ENCODE measurements at places on chromosomes 3 and 15. TPM values are rescaled to one million over a fixed set of nuclear protein-coding genes. Genes with fewer than 3 reads are reported as not detected.

GRCh38 chr3:59213860-59214259, 164.0 kb upstream of the CFAP20DC start:
- no peak for DNase-seq

DNA sequence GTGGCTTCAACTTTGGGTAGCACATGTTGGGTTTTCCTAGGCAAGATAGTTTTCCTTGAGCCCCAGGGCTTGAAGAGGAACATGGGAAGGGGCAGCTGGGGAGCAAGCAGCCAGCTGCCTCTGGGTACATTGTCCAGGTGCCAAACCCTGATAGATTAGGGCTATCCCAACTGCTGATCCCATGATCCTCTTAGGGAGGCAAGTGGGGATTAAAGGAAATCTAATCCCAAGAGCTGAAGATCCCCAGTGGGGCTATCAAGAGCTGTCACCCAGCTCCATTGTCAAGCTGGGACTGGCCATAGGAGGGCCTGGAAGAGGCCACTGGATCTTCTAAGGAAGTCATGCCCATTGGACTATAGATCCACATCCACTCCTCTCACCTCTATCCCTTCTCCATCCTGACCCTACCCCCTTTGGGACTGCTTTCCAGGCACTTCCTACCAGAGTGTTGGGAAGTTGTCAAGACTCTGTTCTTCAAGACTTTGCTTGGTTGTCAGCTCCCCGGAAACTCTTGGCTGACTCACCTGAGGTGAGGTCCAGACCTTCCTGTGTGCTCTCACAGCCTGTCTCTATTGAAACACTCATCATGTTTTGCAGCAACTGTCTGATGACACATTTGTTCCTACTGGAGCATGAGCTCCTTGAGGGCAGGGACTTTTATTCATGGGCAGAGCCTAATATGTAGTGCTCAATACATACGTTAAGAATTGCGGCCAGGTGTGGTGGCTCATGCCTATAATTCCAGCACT, 5.9 kb downstream of the CAMK2N2 start:
- peak; percentile 60 for DNase-seq

- DNase-seq: no peak
Observed at GRCh38 chr3:154176036-154176435, 54.8 kb downstream of the ARHGEF26 start.

DNA sequence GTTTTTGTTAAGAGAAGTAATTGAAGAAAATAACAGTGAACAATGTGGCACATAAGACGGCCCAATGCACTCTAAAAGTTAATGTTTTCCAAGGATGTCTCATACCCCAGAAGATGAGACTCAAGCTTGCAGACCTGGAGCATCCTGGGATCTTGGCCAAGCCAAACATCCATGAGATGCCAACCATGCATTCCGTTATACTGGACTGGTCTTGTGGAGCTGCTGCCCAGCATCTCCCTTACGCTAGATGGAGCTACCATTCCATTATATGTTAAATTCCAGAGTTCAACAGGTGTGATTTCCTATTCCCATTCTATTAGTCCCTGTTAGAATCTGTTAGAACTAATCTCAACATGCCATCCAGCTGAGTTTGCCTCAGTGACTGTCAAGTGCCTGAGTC, 181.8 kb downstream of the PDCD6IP start:
- DNase-seq: peak; percentile 77

DNA sequence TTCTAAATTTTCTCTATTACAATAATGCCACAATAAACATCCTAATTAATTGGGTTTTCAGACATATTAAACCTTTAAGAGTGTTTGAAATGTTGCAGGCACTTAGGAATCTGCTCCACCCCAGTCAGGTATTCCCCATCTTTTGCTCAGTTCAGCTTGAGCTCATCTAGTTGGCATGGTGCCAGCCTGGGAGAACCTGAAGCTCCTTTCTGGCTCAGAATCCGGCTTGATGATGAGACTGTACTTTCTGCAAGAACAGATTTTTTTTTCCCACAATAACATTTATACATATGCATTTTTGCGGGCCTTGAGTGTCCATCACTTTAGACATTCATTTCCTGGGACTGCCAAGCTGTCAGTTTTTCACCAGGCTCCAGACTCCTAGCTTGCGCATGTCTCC, 7.7 kb upstream of the OXSR1 start:
- no peak for DNase-seq

GRCh38 chr3:29385046-29385830, 104.4 kb downstream of the RBMS3 start:
- DNase-seq: peak; percentile 15

- peak; percentile 93 for DNase-seq
Observed at GRCh38 chr3:30578479-30578878, 27.9 kb upstream of the TGFBR2 start.

- no peak for DNase-seq
Observed at GRCh38 chr15:67175643-67176071, 78.8 kb downstream of the AAGAB start.

- no peak for DNase-seq
Observed at GRCh38 chr3:49172551-49173041, 1.2 kb downstream of the KLHDC8B start.

DNA sequence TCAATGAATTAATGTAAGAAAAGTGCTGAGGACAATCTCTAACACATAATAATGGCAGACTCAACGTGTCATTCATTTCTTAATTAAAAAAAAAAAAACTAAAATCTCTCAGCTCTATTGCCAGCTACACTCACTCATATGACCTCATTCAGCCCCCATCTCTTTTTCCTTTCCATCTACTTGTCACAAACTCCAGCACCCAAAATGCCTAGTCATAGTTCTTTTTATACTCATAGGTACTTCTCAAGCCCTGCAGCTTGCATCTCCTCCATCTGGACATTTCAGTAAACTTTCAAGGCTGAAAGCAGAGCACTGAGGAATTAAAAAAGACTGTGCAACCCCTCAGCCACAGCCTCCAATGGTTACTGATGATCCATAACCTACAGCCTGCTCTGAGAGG, 109.8 kb downstream of the PLCH1 start:
- no peak for DNase-seq

- no peak for DNase-seq
Observed at GRCh38 chr3:156465194-156465593, 89.7 kb downstream of the SSR3 start.

DNA sequence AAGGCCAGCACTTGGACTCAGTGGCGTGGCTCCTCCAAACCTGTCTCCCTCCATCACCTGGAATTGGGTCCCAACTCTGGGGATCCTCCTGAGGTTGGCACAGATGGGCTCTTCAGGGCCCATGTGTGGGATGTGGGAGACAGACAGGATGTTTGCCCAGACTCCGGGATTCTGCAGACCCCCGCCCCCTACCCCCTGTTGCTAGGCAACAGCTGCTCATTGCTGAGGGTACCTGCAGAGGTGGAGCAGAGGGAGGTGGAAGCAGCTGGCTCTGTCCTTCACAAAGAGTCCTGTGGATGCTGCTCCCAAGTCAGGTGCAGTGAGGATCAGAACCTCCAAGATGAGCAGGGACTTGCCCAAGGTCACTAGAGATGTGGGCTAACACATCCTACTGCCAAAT, 40.0 kb upstream of the SLC6A1 start:
- no peak for DNase-seq

DNA sequence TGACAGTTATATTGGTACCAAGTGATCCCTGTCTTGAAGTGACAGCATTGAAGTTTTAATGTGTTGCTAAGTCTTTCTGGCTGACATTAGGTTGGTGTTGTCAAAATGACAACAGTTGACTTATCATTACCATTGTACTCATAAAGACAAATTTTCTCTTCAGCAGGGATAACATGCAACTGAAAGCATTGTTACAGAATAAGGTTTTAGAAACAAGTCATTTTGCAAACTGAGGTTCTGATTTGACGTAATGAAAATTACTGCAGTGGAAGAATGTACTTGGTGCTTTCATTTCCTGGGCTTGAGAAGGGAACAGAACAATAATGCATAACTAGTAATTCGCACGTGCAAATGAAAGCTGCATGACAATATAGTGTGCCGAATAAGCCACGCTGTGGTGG, 75.1 kb downstream of the MOBP start:
- DNase-seq: no peak

- DNase-seq: peak; percentile 42
Observed at GRCh38 chr3:154931484-154931883, 148.6 kb upstream of the MME start.

DNA sequence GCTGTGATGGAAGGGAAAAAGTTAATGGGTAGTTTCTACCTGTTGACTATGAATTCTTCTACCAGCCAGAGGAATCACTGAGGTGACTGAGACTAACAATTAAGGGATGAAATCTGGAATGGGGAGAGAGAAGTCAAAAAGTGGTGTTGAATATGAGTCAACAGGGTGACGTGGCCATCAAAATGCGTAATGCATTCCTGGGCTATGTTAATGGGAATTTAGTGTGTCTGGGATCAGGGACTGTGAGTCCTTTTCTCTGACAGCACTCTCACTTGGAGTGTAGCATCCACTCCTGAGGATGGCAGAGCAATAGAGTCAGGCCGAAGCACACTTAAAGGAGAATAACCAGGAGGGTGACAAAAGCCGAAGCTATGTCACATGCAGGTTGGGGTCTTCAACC, 60.4 kb downstream of the MESD start:
- peak; percentile 91 for DNase-seq

DNA sequence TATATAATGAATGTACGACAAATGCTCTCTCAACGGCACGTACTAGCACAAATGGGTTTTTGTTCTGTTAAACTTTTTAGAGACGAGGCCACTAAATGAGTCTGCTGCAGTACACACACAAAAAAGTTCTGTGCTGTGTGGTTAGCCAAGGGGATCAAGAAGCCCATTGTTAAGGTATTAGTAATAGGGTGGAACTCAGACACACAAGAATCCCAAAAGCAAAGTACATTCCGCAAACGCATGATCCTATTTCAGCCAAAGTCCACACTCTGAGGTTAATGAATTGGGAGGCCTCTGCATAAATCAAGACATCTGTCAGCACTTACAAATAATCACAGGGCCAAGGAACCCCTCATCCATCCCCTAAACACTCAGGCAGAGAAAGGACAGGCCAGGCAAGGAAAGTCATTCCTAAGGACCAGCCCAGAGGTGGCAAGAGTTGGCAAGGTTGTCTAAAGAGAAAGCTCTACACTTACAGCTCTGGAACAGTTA, 12.1 kb downstream of the OSBPL10 start:
- DNase-seq: peak; percentile 99

GRCh38 chr3:59381282-59381681, 331.5 kb upstream of the CFAP20DC start:
- no peak for DNase-seq

DNA sequence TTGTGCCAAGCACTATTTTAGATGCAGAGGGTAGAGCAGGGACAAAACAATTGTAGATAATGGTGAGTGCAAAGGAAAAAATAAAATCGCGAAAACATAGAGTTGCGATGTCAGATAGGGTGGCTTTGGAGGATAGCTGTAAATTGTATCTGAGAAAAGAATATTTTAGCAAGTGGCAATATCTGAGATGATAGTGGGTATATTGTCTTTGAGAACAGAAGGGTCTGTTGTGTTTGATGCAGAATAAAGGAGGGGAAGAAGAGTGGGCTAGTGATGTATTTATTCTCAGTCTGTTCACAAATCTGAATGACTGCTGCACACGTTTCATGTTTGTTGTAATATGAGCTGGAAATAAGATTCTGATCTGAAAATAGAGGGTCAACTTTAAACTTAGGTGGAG, 396.8 kb downstream of the CADM2 start:
- no peak for DNase-seq

- DNase-seq: no peak
Observed at GRCh38 chr3:113545594-113545993, 13.2 kb downstream of the SIDT1 start.

DNA sequence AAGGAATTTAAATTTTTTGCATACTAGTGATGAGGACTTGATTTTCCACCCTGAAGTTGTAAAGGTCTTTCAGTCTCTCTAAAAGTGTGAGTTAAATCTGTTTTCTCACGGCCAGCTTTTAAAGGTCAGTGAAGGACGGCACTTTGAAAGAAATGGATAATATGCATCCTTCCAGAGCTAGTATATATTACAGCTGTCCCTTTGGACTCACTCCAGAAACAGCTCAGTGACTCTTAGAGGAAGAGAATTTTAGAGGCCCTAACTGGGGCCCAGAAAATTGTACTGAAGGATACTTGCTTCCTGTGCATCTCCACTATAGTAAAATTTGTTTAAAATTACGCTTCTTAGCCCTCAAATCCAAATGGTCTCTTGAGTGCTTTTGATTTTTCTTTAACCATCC, 41.6 kb downstream of the PIK3CA start:
- no peak for DNase-seq

- DNase-seq: no peak
Observed at GRCh38 chr3:48655606-48656005, 7.1 kb downstream of the CELSR3 start.

DNA sequence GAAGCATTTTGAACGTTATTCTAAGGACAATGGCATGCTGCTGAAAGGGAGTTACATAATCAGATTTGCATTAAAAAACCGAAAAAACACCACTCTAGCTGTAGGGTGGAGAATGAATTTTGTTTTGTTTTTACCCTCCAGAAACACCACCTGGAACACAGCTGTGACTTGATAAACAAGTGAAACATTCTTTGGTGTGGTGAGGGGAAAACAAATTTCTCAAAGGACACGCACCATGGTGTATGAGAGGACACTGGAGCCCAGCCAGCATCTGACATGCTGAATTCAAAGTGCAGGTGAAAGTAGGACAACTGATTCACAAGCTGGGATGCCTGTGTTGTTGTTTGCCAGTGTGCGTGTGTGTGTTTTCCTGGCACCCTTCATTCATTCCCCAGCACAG, 554.5 kb upstream of the TBL1XR1 start:
- no peak for DNase-seq

DNA sequence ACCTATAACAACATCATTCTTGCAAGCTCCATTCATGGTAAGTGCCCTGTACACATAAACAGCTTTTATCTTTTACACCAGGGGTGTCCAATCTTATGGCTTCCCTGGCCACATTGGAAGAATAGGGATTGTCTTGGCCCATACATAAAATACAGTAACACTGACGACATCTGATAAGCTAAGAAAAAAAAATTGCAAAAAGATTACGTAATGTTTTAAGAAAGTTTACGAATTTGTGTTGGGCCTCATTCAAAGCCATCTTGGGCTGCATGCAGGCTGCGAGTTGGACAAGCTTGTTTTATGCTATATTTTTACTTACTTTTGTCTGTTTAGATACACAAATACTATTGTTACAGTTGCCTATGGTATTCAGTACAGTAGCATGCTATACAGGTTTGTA, 31.6 kb downstream of the ZNF654 start:
- DNase-seq: no peak

GRCh38 chr15:62886431-62887071, 156.0 kb upstream of the TPM1 start:
- DNase-seq: peak; percentile 73

- DNase-seq: no peak
Observed at GRCh38 chr3:10268930-10269329, 20.7 kb downstream of the TATDN2 start.

Gene GOLGA8G
- not detected for total RNA-seq

Gene CLDN11
- total RNA-seq: not detected

Gene RPP25
- total RNA-seq: 0.58 TPM

Gene TRIM42
- total RNA-seq: not detected

Gene OXTR
- 1.5 TPM for total RNA-seq

Gene IMP3
- 195 TPM for total RNA-seq

Gene TMC3
- total RNA-seq: not detected

Gene NDN
- 4.0 TPM for total RNA-seq

Gene TNFSF10
- not detected for total RNA-seq

Gene BCHE
- 0.03 TPM for total RNA-seq

Gene CD96
- total RNA-seq: 0.07 TPM

Gene FBLN2
- total RNA-seq: 0.03 TPM

Gene ARNT2
- 3.7 TPM for total RNA-seq
